Activated CD4-positive, alpha-beta T cell treated with anti-CD3 and anti-CD28 coated beads for 36 hours (primary cell): ENCODE measurements at places on chromosomes 16 and 17. TPM values are rescaled to one million over a fixed set of nuclear protein-coding genes. Genes with fewer than 3 reads are reported as not detected.

- H3K36me3 ChIP-seq: peaks cover 30% of the 10 kb centered on the region
- H3K4me3 ChIP-seq: peak overlapping the region; percentile 79
- H3K4me1 ChIP-seq: peaks cover 39% of the 10 kb centered on the region
- H3K27ac ChIP-seq: peak overlapping the region; percentile 49
Observed at GRCh38 chr17:41967921-41968578, 1.5 kb downstream of the CNP start.

The TNFRSF17 gene
- total RNA-seq: not detected

GRCh38 chr16:24988593-24989338 lies 26.4 kb downstream of the ARHGAP17 start:
- H3K4me3 ChIP-seq: no peak overlapping the region
- H3K27me3 ChIP-seq: no peaks in the 10 kb centered on the region
- DNase-seq: peak; percentile 54
- H3K36me3 ChIP-seq: no peaks in the 10 kb centered on the region
- peak overlapping the region; percentile 27 for H3K27ac ChIP-seq
- H3K4me1 ChIP-seq: peaks cover 63% of the 10 kb centered on the region

The TP53TG3C gene
- 0.55 TPM for total RNA-seq

The PLEKHM1 gene
- total RNA-seq: 21.2 TPM

- no peak overlapping the region for H3K4me3 ChIP-seq
- no peak overlapping the region for H3K27ac ChIP-seq
- DNase-seq: no peak
- H3K27me3 ChIP-seq: no peaks in the 10 kb centered on the region
- peaks cover 36% of the 10 kb centered on the region for H3K36me3 ChIP-seq
Observed at GRCh38 chr16:89268585-89268984, 51.1 kb downstream of the ZNF778 start.

The SLC35G6 gene
- not detected for total RNA-seq

- H3K27me3 ChIP-seq: no peaks in the 10 kb centered on the region
- H3K27ac ChIP-seq: no peak overlapping the region
- peaks cover 9% of the 10 kb centered on the region for H3K4me1 ChIP-seq
- H3K36me3 ChIP-seq: peaks cover 19% of the 10 kb centered on the region
Observed at GRCh38 chr16:15874745-15875314, 13.6 kb downstream of the CEP20 start.

GRCh38 chr16:82059161-82059982 lies 24.3 kb downstream of the HSD17B2 start:
- H3K27me3 ChIP-seq: peaks cover 36% of the 10 kb centered on the region
- no peak overlapping the region for H3K27ac ChIP-seq
- no peak for DNase-seq
- no peaks in the 10 kb centered on the region for H3K4me1 ChIP-seq
- no peaks in the 10 kb centered on the region for H3K36me3 ChIP-seq

The MT1E gene
- total RNA-seq: 108 TPM

The TBC1D3G gene
- total RNA-seq: not detected

The MED1 gene
- 76.1 TPM for total RNA-seq

GRCh38 chr16:23119570-23119969 lies 29.7 kb downstream of the USP31 start:
- no peaks in the 10 kb centered on the region for H3K36me3 ChIP-seq
- DNase-seq: no peak
- no peaks in the 10 kb centered on the region for H3K27me3 ChIP-seq
- peaks cover 22% of the 10 kb centered on the region for H3K4me1 ChIP-seq
- no peak overlapping the region for H3K27ac ChIP-seq
